HAP-1 (cell line): ENCODE measurements at places on chromosomes 12 and 14.

DNA sequence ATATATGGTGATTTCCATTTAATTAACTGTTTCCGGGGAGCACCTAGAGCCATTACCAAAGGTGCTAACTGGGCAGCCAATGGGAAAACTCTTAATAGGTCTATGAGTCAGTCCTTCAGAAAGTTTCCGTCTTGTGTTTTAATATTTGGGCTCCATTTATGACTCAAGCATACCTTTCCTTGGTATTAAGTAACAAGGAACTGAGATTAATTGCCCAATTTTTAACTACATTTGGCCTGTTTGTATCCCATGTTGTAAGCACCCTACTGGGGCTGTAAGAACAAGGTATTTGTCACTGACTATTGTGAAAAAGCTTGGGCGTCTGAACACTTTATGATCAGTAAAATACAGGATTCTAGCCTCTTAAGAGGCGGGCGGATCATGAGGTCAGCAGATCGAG, 62.8 kb upstream of the FOXN3 start:
- DNase-seq: no peak

- no peak for DNase-seq
Observed at GRCh38 chr14:72808564-72808963, 85.3 kb downstream of the DPF3 start.

- DNase-seq: peak; percentile 91
Observed at GRCh38 chr14:37595809-37596621, 586 bp downstream of the TTC6 start.

DNA sequence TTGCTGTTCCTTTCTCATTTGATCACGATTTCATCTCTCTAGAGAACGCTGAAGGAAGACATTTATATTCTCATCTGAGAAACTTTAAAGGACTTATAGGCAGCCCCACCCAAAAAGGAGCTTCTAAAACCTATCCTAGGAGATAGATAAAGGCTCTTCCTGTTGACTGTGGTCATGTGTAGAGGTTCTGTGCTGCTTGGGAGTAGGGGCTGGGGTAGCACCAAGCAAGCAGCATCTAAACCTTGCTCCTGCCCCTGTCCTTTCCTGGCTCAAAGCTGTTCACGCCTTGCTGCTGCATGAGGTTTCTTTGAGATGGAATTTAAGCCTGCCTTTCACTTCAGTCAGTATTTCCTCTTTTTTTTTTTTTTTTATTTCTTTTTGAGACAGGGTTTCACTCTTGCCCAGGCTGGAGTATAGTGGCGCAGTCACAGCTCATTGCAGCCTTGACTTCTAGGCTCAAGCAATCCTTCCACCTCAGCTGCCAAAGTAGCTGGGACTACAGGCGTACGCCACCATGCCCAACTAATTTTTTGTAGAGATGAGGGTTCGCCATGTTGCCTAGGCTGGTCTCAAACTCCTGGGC, 41.4 kb downstream of the RAB35 start:
- no peak for DNase-seq

DNA sequence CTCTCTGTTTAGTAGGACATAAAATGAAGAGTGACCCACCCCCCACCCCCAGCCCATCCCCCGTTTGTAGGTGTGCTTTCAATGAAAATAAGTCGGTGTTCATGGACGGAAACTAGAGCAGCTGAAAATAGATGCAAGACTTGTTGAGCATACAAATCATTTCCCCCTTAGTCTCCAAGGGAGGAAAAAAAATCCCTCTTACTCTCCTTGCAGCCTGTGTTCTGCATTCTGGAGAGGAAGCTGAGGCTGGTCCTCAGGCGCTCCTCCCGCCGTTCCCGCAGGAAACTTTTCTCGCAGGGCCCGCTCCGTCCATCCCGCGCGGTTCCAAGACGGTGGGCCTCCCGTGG, 259.0 kb upstream of the E2F7 start:
- DNase-seq: no peak

- no peak for DNase-seq
Observed at GRCh38 chr12:88393017-88393767, 187.1 kb downstream of the KITLG start.

GRCh38 chr12:101299346-101299745, 19.4 kb downstream of the UTP20 start:
- DNase-seq: no peak

DNA sequence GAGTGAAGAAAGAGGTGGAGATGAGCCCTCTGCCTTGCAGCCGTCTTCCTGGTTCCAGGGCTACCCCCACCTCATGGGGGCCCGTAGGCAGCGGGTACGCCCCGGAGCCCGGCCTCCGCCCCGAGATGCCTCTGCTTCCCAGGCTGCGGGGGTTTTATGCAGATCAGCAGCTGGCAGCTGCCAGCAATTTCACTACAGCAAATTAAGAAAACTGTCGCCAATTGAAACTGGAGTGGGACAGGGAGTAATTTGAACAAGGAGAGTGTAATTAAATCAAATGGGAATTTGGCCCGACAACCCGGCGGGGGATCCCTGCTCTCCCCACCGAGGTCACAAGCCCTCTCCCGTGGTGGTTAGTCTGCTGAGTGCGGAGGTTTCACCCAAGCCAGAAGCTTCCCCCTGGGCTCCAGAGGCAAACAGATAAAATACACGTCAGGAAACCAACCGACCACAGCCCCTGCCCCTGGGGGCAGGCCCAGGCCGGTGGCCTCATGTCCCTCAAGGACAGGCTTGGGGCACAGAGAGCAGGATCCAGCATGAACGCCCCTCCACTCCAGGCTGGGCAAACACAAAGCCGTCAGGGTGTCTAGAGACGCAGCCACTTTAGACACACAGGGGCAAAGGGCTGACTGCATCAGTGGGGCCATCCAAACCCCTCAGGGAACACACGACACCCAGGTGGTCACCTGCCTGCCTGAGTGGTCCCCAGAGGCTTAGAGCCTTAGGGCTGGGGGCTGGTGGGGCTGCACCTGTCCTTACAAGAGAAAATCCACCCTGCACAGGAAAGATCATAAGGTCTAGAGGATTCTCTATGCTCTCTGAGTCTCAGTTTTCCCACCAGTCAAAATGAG, 53.8 kb downstream of the TESC start:
- DNase-seq: no peak

- no peak for DNase-seq
Observed at GRCh38 chr14:95685978-95686922, at the start of gene TCL1B. TSS of gene TCL1B (plus strand) at chr14:95686426. CDS start at chr14:95686468, 42 bp downstream.

GRCh38 chr12:50104417-50105366, 884 bp downstream of the GPD1 start:
- DNase-seq: no peak

DNA sequence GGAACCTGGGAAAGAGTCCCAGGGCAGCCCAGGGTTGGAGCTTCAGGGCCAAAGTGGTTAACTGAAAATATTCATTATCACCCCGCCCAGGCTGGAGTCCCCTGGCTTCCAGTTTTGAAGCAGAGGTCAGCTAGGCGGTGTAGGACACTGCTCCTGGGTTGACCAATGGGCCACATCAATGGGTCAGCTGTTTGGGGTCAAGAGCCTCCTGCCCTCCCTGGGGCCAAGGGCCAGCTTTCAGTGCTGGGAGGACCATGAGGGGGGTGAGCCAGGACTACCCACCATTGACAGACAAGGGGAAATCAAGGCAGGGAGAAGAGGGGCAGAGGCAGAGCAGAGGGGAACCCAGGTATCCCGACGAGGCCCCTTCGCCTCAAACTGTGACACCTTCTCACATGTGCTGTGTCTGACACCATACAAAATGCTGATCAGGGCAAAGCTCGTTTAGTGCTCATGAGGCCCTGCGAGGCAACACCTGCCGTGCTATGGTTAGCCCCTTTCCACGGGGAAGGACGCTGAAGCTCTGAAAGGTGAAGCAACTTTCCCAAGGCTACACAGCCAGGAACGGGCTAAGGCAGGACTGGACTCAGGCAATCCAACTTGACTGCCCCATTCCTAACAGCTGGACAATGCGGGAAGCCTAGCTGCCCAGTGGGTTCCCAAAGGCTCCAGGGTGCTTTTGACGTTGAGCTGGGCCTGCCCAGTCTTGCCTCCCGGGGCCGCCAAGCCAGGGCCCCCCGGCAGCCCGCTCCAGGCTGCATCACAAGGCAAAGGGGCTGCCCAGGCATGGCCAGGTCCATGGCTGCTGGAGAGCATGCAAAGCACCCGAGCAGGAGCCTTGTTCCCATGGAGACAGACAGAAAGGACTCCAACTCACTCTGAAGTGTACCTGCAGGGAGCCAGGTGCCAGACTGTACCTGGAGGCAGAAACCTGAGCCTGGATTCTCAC, 2.0 kb downstream of the SYNE3 start:
- no peak for DNase-seq

DNA sequence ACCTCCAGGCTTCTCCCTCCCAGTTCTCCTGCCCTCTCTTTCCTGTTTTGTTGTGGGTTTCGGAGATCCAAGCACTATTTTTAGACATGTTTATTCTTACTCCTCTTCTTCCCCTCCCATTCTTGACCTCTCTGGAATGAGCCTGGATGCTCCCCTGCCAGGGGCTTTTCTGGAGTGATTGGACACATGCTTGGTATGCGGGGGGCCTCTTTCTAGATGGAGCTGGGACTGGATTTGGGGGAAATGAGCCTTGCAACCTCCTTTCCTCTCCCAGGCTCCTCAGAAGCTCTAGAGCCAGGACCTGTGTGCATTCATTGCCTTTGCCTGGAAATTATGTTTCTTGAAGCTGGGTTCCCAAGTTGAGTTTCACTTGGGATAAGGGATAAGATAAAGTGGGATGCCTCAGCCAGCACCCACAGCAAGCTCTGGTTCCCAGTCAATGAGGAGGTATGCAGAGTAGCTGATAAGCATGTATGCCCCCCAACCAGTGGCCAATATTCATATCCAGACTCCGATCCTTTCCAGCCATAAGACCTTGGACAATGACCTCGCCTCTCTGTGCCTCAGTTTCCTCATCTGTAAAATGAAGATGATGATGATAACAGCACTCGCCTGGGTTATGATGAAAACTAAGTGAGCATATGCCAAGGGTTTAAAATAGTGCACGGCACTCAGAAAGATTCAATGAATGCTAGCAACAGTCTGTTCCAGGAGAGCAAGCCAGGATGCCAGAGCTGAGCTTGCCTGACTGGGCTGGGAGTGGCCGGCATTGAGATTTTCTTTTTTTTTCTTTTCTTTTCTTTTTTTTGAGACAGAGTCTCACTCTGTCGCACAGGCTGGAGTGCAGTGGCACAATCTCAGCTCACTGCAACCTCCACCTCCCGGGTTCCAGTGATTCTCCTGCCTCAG, 97.8 kb downstream of the SCARB1 start:
- DNase-seq: no peak

- DNase-seq: no peak
Observed at GRCh38 chr14:57747036-57747435, 118.9 kb downstream of the SLC35F4 start.

DNA sequence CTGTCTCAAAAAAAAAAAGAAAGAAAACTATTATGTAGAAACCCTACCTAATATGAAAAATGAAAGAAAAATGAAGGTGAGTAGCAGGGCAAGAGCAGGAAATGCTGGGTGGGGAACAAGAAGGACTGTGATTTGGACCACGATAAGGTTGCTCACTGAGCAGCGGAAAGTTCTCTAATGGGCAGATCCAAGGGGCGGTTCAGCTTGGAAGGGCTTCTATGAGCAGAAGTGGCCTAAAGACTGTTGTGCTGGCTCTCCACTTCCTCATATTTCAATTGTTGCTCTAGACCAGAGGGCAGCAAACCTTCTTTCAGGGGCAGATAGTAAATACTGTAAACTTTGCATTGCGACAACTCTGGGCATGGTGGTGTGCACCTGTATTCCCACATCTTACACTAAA, 16.3 kb upstream of the NFYB start:
- DNase-seq: no peak

DNA sequence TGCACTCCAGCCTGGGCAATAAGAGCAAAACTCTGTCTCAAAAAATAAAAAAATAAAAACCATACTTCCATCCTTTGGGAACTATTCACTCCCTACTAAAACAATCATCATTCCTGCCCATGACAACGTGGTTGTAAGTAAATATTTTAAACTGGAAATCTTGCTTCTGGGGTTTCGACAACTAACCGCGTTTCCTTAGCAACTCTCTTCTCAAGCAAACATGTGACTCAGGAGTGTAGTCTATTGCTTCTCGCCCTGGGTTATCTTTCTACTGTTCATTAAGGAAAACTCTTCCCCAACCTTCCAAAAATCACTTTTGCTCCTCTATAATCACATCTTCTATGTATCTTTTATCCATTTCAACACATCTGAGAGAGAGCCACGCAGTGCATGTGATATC, 21.8 kb downstream of the APPL2 start:
- DNase-seq: no peak

- DNase-seq: no peak
Observed at GRCh38 chr12:121279071-121279375, 17.5 kb downstream of the CAMKK2 start.

DNA sequence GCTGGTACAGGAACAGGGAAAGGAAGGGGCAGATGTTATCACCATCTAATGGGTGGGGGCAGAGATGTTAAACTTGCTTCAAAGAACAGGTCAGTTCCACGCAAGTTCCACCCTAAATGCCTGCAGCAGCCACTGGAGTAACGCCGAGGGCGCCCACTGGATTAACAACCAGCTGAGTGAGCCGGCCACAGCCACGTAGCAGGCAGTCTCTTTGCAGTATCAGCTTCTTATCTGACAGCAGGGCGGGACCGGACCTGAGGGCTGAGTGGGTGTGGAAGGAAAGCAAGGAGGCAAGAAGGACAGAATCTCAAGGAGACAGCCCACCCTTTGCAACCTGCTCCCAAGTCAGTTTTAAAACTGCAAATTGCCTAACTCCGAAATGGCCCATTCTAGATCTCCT, 38.4 kb upstream of the FOXN3 start:
- no peak for DNase-seq

GRCh38 chr14:20632831-20633691, 8.4 kb downstream of the OR6S1 start:
- DNase-seq: peak; percentile 75

DNA sequence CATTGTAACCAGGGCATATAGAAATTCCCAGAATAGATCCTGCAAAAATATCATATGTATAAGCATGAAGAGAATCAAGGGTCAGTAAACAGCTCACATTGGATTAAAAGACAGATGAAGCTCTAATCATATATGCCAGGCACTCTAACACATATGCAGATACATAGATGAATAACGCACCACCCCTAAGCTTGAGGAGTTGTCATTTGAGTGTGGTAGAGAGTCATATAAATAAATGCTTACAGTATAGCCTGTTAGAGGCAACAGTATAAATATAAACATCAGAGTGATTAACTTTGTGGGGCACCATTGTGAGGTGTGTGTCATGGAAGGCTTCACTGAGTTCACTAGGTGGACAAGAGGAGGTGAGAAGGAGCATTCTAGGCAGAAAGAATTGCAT, 346.7 kb upstream of the PRICKLE1 start:
- no peak for DNase-seq

DNA sequence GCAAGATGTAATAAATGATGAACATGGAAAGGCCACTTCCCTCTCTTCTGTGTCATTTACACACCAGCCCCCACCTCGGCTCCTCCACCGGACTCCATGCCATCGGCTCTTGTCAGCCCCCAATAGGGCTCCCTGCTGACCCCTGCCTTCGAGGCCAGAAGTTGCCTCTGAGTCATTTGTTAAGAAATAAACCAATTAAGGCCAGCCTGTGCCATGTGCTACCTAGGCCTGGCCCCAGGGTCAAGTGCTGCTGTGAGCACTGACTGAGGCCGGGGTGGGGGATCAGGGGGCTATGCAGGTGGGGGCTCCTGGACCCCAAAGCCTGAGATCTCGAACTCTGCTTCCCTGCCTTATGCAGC, 53.2 kb downstream of the TESC start:
- no peak for DNase-seq
